CD4-positive, alpha-beta T cell treated with Interleukin-1 beta for 1 hour (primary cell): ENCODE measurements at places on chromosomes 3 and 15.

DNA sequence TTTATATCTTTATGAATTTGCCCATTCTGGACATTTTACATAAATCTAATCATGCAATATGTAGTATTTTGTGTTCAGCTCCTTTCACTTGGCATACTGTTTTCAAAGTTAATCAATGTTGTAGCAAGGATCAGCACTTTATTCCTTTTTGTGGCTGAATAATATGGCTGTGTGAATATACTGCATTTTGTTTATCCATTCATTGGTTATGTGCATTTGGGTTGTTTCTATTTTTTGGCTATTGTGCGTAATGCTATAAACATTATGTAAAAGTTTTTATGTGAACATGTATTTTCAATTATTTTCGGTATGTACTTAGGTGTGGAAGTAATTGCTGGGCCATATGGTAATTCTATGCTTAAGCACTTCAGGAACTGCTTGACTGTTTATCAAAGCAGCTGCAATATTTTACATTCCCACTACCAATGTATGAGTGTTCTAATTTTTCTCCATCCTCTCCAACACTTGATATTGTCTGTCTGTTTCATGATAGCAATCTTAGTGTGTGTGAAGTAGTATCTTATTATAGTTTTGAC lies 101.3 kb upstream of the P2RY1 start:
- no peak for DNase-seq

DNA sequence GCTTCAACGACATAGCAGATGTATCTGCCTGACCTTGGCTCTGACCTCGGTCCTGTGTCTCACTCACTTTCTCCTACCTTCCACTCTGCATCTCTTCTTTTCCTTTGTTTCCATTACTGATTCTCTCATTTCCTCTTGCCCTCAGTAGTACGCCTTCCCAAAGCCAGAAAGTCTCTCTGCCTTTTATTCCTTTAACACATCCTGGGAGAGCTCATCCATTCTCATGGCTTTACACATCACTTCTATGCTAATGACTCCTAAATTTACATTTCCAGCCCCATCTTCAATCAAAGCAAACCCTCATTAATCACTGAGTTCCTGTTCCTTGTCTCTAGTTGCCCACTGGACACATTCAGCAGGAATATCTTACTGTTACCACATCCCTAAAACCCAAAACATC lies 938.6 kb downstream of the NTRK3 start:
- DNase-seq = no peak

GRCh38 chr15:99507504-99508310 lies 58.1 kb upstream of the MEF2A start:
- DNase-seq = no peak

DNA sequence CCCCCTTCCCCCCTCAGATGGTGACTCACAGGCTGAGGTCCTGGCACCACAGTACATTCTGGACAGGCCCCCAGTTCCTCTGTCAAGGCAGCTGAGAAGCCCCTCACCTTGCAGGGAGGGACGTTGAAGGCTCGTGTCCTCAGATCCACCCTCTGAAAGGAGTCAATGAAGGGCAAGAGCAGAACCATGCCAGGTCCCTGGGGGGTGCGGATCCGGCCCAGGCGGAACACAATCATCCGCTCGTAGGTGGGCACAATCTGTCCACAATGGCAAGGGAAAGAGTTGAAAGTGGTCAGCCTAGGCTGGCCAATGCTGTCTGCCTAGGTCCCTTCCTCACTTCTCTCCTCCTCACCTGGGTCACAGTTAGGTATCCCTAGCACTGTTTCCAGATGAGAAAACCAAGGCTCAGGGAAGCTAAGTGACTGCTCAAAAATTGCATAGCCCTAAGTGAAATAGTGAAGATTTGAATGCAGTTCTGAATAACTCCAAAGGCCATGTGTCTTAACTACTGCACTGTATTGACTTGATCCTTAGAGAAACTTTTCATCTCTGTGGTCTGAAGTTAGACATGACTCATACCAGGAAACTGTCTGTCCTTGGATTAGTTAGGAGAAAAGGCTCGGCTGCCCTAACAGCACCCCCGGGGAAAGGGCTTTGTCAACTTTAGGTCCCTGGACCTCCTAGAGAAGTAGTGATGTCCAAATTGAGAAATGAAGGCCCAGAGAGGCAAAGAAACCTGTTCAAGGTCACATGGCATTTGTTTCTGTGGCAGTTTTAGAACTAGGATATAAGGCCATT lies 2.9 kb downstream of the STOML1 start:
- no peak for DNase-seq

DNA sequence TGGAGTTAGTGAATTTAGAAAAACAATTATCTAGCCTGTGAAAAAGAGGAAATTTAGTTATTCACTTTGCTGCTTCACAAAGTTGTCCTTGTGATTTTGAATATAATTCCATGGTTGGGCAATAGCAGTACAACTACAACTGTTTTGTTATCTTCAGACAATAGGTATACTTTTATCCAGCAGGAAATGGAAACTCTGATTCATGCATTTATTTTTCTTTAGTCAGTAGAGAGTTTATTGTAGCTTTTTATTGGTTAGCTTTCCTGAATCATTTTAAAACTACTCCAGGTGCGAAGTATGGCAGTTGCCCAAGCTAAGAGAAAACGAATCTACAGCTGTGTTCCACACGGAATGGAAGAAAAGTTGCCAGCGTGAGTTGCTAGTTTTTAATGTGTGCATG lies 80.3 kb downstream of the TM4SF4 start:
- DNase-seq = no peak
